Activated CD8-positive, alpha-beta memory T cell treated with anti-CD3 and anti-CD28 coated beads, Interleukin-2, amount 50 U/mL, for 4 hours (primary cell): ENCODE measurements at places on chromosomes 2 and 18.

- no peak for DNase-seq
Observed at GRCh38 chr2:175864137-175864850, 137.8 kb downstream of the LNPK start.

GRCh38 chr2:113896791-113897190 lies 6.9 kb downstream of the ACTR3 start:
- no peak for DNase-seq

GRCh38 chr2:112027767-112028166 lies 27.3 kb upstream of the TMEM87B start:
- DNase-seq = no peak

- no peak for DNase-seq
Observed at GRCh38 chr18:78496079-78496478, 483.5 kb upstream of the SALL3 start.

DNA sequence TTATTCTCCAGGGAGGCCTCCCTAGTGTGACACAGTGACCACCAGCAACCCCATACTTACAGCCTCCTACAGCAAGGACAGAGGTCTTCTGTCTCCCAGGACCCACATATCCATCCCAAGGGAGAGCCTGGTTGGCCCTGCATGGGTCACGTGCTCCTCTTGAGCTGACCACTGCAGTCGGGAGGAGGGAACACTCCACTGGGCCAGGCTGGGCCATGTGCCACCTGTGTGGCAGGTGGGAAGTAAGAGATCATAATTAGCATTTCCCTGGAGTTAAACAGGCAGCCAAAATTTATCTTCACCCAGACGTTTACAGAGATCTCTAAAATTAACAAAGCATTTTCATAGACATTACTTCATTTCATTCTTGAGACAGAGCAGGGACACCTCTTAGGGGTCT lies 33.4 kb upstream of the MLPH start:
- DNase-seq = no peak

DNA sequence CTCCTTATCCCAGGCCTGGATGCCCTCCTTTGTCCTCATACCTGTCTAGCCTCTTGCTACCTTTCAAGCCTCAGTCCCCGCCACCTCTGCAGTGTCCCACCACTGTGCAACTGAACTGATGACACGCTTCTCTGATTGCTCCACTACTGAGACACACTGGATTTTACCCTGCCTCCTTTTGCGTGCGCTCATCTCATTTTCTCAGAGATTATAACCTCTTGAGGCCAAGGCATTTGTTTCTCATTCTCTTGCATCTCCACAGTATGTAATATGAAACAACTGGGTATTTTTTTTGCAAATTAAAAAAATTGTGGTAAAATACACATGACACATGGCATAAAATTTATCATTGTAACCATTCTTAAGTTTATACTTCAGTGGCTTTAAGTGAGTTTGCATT lies 95.4 kb downstream of the PRKCE start:
- DNase-seq = no peak

- DNase-seq = no peak
Observed at GRCh38 chr2:45173513-45173912, 164.3 kb upstream of the SIX2 start.

GRCh38 chr2:223005496-223005895 lies 46.5 kb upstream of the KCNE4 start:
- no peak for DNase-seq
